AG04450 (cell line): ENCODE measurements at places on chromosomes 1 and 21.

DNA sequence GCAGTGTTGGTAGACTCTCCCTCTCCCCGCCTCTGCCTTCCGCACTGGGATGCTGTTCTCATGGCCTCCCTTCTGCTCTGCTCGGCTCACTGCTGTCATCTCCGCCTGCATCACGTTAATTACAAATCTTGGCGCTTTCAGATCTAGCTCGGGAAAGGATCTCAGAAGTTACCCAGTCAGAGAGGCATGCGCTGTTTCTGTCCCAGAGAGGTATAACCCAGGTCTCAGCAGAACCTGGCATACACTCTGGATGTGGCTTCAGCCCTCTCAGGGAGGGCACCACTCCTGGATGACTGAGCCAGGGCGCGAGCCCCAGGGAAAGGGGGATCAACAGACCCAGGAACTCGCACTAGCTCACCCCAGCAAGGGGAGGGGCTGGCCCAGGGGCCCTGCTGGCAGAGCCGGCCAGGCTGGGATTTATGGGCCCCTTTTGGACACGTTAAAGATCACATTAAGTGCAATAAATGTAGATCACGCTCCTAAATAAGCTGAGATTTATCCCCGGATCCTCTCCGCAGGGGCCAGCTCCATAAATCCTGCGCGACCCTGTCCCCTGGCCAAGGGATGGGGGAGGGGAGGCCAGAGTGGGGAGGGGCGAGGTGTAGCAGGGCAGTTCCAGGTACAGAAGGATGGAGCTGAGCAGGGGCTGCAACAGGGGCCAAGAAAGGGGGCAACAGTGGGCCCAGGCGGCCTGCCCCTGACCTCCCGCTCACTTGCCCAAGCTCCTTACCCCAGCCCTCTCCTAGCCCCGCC, 101.3 kb upstream of the ZBTB40 start:
- DNase-seq, result no peak

DNA sequence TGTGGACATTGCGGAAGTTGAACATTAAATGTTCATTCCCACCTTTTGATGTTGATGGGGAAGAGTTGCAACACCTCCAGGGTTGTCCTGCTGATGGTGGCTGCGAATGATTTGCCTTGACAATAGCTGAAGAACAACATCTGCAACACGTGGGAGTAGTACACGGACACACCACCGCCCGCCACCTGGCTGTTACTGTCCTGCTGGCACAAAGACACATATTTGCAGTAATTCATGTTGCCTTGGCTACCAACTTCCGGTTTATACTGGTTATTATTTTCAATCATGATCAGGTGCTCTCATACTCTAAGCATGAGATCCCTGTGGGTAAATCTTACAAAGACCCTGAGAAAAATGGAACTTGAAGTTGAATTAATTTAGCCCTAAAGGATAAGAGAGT, 55.2 kb downstream of the UBR4 start:
- DNase-seq, result no peak

DNA sequence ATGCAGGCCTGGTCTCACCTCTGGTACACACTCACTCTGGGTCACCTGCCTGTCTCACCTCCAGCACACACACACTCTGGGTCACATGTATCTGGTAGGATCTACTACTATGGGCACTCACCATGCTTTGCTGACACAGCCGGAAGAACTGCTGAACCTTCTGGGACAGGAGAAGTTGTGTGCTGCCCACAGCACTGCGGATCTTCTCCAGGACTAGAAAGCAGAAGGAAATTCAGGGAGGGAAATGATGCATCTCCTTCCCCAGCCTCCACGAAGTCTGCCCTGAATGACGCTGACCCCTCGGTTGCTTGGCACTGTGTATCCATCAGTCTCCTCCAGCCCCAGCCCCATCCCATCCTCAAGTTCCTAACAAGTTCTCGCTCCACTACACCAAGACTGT, 7.9 kb upstream of the SMIM12 start:
- no peak for DNase-seq

GRCh38 chr1:41578712-41579335, 94.3 kb upstream of the EDN2 start:
- DNase-seq, result no peak

DNA sequence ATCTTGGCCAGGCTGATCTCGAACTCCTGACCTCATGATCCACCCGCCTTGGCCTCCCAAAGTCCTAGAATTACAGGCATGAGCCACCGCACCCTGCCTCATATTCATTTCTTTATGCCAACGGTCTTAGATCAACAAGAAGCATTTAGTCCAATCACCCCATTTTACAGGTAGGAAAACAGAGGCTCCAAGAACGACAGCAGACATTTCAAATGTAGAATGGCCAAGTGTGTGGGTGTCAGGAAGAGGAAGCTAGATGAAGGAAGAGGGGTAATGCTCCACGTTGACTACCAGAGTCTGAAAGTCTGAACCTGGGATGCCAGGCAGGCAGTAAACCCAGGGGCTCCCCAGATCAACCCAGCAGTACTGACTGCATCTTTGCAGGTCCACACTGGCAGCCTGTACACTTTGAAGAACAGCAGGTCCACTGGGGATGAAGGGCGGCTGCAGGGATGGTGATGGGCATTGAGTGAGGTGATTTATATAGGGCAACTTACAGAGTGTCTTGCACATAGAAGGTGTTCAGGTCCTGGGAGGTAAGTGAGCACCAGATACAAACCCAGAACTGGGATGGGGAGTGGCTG, 120.2 kb downstream of the EPHB2 start:
- no peak for DNase-seq

GRCh38 chr1:177925006-177925405, 44.9 kb downstream of the SEC16B start:
- DNase-seq, result peak; percentile 37

DNA sequence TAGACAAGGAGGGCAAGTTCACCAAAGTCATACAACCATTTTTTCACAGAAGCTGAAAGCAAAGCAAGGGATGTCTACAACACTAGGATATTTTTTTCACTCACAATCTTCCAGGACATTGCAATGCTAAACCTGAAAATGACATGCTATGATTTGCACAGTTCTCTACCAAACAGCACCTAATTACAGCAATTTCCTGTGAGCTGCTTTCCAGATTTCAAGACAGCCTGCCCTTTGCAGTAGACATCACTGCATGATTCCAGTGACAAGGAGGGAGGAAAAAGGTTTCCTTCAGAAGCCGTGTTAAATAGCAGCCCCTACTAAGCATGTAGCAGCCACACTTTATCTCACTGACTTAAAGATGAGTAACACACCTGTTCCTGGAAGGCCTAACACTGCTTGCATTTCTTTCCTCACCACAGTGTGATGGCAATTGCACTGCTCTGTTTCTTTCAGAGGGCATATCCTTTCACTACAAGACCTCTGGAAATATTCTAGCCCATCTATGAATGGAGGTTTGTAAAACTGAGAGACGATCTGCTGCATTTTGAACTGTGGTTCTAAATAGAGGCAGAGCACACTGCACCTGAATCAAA, 97.1 kb downstream of the DUSP10 start:
- DNase-seq, result no peak
